ENCODE measurements at places on chromosomes 6 and 20. TPM values are rescaled to one million over a fixed set of nuclear protein-coding genes. Genes with fewer than 3 reads are reported as not detected.

TGM3 gene
- 0.29 TPM for total RNA-seq

GSTA4 gene
- 30.7 TPM for total RNA-seq

BHLHE23 gene
- not detected for total RNA-seq

PGC gene
- total RNA-seq: not detected

PRL gene
- not detected for total RNA-seq

UST gene
- total RNA-seq: 17.9 TPM

DNA sequence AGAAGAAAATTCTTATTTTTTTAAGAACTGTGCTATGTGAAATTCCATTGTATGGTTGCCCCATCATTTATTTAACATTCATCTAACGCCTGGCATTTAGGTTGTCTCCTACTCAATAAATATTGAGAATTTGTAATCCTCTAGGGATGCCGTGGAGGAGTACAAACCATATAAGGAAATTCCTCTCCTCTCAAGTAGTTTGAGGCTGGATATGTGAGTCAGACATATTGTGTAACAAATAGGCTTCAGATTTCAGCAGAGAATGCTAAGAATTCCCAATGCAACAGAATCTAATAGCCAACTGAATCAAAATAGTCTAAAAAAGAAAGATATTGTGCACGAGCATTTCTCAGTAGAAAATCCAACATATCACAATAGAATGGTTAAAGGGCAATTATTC lies 174.7 kb downstream of the OTOR start:
- no peak for DNase-seq

- peak; percentile 82 for DNase-seq
These were observed 85.7 kb downstream of the NFATC2 start for GRCh38 chr20:51456511-51457509.

DNA sequence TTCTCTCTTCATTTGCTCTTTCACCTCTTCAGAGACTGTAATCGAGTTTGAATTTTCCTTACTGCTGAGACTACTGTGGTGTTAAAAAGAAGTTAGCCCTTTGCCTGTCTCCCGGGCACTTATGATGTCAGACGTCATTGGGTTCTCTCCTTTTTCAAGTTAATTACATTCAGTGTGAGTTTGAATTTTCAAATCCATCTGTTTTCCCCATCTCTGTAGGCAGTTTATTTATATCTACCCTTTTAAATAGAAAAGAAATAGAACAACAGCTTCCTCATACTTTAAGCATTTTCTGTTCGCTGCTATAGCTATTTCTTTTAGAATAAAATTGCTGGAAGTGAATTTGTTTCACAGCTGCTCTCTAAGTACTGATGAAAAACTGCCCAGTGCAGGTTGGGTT lies 81.4 kb downstream of the MCHR2 start:
- DNase-seq: no peak

DNA sequence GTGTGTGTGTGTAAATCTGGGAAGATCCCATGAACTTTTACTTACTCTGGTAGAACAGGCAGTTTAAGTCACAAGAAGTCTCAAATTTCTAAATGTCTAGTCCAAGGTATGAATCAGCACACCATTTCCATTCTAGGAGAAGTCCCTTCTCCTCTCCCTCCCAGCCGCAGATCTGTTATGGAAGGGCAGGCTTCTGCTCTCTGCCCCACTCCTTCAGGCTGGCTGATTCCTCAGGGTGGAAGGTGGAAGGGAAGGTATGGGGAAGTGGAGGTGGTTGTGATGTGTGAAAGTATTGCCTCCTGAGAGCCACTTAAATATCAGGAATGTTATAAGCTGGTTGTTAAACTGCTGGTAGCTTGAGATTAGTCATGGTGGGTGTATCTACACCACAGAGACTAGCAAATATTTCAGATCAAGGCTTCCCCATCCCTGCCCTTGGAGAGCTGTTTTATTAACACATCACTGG lies 44.5 kb upstream of the LAMA4 start:
- DNase-seq: no peak

- no peak for DNase-seq
These were observed 112.8 kb downstream of the ZMYND8 start for GRCh38 chr20:47243532-47244305.

DNA sequence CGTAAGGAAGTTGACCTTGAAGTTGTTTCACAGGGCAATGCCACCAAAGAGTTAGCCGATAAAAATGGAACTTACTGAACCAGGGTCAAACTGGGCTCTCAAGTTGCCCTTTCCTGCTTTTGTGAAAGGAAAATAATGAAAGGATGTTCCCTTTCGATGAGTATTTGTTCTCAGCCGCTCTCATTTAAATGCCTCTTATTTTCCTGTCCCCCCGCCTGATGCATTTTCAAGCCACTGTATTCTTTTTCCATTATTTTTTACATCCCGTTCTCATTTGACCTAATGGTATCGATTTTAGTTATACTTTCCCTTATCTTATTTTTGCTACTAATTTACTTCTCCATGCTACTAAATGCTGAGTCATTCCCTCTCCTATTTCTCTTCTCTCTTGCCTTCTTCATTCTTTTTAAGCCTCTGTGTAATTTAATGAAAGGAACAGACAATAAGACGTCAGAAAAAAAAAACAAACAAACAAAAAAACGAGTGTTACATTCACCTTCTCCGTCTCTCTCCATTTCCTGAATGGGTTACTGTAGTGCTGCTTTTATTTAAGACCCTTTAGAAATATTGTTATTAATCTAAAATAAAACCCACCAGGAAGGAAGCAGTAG lies 655 bp upstream of the NDUFAF4 start:
- no peak for DNase-seq

GRCh38 chr6:7224731-7225130 lies 88.3 kb downstream of the SSR1 start:
- DNase-seq: no peak

DNA sequence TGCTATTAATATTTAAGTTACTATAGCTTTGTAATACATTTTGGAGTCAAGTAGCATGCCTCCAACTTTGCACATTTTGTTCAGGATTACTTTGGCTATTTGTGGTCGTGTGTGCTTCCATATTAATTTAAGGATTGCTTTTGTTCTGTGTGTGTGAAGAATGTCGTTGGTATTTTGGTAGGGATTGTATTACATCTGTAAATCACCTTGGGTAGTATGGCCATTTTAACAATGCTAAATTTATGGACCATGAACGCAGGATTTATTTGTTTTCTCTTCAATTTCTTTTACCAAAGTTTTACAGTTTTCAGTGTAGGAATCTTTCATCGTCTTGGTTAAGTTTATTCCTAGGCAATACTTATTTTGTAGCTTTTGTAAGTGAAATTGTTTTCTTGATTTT lies 758.0 kb downstream of the FRK start:
- no peak for DNase-seq

- DNase-seq: peak; percentile 59
These were observed 351.2 kb downstream of the CDC5L start for GRCh38 chr6:44738601-44739146.

DNA sequence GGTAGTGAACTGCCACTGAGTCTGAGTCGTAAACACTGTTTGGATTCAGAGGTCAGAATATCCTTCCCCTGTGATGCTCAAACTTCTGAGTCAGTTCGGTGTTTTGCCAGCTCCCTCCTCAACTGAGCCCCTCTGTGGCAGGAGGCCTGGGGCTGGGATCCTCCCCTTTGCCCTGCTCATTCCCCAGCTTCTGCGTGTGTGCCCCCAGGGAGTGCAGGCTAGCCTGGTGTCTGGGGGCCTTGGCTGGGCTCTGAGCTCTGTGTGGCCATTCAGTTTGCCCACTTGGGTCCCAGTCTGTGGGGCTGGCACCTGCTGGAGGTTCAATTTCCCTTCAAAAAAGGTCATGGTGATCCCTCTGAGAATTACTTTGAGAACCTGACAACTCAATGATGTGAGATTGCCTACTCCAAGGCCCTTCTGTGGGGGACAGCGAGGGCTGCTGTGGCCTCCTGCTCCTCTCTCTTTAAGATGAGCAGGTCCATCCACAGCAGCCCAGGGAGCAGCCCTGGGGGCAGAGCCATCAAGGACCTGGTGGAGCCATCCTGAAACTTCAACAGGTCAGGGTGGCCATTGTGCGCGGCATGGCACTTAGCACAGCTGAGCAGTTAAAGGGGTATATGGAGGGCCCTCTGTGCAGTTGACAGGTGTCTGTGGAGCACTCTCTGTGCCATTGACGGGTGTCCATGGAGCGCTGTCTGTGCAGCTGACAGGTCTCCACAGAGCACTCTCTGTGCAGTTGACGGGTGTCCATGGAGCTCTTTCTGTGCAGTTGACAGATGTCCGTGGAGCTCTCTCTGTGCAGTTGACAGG lies 147.2 kb downstream of the SYCP2 start:
- DNase-seq: peak; percentile 32

DNA sequence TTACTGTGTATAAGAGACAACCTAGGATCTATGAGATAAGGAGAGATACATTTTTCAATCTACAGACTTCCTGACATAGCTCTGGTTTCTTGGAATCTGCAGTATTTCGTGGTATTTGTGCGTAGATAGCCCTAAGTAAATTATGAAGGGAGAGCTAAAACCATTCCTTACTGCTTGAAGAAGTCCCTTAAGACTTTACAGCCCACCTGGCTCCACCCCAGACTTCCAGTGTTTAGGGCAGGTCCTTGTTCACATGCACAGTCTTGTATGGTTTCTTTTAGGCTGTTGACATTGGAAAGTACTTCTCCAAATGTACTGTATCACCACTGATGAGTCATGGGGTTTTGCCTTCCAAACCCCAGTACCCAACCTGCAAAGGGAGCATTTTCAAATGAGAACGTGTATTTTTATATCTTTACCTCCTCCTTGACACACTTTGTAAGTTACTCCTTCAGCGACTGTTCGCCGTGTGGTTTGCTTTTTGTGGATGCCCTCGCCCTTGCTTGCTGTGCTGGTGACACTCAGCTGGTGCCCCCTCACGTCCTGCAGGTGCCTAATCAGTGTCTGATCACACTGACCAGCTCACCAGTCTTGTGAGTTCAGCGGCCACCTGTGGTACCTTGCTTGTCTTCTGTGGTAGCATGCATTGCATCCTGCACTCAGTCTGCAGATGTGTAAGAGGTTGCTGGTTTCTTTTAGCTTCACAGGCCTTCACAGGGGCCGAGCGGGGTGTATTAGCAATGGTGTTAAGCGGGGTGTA lies 73.3 kb downstream of the IGF2R start:
- DNase-seq: peak; percentile 24

DNA sequence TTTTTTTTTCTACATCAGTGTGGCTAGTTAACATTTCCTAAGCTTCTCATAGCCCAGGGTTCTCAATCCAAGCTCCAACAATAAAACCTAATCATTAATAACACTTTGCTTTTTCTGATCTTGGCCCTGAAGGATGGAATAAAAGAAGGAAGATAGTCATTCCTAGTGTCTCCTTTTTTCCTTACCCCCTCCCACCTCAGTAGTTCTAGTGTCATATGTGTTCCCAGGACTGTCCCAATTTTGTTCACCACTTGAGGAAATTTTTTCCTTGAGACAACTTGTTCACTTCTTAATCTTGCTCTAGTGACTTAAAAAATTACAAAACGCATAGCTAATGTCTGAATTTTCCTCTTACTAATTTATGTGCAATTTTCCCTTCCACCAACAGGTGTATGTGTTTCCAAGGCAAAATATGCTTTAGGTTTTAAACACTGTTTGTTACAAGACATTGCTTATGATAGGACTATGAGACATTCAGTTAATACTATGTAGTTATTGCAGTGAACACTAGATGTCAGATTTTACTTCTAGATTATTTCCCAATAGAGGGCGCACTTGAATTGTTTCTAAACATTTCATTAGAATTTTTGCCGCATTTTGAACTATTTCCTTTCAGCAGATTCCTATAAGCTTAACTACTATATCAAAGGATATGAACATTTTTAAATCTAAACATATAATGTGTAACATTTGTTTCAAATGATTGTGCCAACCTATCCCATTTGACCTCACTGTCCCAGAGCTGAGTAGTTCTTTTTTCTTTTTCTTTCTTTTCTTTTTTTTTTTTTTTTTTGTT lies 18.5 kb upstream of the C6orf141 start:
- no peak for DNase-seq

- no peak for DNase-seq
These were observed 30.3 kb upstream of the AFDN start for GRCh38 chr6:167796192-167796981.

- no peak for DNase-seq
These were observed 229.8 kb downstream of the NKAIN2 start for GRCh38 chr6:124033501-124033900.

Measured in endodermal cell (in vitro differentiated cells).